ENCODE measurements at places on chromosomes 16 and 17.

DNA sequence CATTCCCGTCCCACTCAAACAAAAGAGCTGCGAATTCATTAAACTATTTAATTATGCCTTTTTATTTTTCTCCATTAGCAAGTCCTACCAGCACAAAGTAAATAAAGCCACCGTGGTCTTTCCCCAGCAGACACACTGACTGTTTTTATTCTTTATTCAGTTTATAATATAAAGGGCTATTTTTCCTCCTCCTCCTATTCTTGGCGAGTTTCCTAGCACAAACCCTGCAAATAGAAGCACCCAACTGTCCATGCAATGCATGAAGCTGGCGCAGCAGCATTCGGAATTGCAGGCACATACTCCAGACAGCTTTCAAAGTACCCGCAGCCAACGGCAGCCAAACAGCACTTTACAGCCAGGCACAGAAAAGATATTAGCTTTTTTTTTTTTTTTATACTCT lies 583.4 kb upstream of the PSMD7 start:
- DNase-seq: peak; percentile 50

- DNase-seq: no peak
These were observed 11.0 kb upstream of the CAMKK1 start for GRCh38 chr17:3903881-3904290.

DNA sequence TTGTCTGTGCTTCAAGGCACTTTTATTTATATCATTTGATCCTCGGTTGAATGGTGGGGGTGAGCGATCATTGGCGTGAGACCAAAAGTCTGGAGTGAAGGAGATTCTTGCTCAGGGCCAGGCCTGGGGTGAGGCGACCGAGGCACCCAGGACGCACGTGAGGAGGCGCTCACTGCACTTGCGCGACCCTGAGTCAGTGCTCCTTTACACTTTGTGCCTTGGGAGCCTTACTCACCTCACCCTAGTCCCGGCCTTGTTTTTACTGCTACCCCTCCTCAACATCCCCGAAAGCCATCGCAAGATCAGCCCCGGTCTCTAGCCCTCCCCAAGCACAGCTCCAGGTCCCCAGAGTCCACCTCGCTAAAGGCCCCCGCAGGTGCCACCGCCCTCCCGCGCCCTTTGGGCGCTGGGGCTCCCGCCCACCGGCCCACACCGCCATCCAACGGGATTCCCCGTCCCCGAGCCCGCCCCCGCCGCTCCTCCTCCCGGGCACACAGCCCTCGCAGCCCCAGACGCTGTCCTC lies 496 bp downstream of the EZH1 start:
- DNase-seq: peak; percentile 54

DNA sequence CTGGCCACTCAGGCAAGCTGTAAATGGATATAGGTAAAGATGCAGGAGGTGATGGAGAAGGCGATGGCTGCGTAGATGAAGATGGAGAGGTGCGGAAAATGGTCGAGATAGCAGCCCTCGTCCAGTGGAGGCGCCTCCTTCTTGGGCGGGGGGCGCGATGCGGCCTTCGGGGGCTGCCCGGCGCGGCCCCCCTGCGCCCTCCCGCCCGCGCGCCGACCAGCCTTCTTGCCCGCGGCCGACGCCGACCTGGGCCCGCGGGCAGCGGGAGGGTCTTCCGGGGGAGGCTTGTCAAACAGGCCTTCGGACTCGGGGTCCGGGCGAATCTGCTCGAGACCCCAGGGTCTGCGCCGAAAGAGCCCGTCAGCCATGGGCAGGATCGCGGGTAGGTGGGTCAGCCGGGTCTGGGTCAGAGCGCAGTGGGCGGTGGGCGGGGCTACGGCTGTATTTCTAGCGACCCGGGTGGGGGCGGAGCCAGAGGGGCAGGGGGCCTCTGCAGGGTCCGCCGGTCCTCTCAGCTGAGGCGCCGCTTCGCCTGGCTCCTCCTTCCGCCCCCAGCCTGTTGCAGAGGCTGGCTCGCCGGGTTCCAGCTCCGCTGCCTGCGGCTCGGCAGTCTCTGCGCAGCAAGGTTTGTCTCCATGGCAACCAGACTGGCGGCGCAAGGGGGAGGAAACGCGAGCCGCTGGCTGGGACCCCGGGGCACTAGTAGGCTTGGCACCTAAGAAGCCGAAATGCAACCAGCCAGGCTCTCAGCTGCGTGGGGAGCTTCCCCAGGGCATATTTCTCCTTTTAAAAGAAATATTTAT lies 14.4 kb downstream of the MIS12 start:
- DNase-seq: peak; percentile 77

DNA sequence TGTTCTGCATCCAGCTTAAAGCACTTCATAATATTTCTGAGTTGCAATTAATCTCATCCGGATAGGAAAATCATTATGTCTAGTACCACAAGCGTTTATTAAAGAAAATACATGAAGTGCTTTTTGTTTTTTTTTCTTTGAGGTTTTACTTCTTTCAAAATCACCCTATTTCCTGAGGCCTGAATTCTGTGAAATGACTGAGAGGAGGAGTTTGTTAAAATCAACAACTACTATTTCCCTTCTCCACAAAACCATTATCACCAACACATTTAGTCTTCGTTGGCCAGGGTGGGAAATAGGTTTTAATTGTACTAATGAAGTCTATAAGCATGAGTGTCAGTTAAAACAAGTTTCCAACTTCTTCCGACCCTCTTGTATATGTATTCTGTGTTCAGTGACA lies 50.7 kb upstream of the ADCY7 start:
- DNase-seq: no peak

GRCh38 chr17:62895320-62896301 lies 70.4 kb upstream of the TANC2 start:
- peak; percentile 53 for DNase-seq

GRCh38 chr16:57532266-57532625 lies 4.1 kb downstream of the CCDC102A start:
- no peak for DNase-seq

GRCh38 chr16:71263582-71263981 lies 25.6 kb downstream of the CMTR2 start:
- no peak for DNase-seq

DNA sequence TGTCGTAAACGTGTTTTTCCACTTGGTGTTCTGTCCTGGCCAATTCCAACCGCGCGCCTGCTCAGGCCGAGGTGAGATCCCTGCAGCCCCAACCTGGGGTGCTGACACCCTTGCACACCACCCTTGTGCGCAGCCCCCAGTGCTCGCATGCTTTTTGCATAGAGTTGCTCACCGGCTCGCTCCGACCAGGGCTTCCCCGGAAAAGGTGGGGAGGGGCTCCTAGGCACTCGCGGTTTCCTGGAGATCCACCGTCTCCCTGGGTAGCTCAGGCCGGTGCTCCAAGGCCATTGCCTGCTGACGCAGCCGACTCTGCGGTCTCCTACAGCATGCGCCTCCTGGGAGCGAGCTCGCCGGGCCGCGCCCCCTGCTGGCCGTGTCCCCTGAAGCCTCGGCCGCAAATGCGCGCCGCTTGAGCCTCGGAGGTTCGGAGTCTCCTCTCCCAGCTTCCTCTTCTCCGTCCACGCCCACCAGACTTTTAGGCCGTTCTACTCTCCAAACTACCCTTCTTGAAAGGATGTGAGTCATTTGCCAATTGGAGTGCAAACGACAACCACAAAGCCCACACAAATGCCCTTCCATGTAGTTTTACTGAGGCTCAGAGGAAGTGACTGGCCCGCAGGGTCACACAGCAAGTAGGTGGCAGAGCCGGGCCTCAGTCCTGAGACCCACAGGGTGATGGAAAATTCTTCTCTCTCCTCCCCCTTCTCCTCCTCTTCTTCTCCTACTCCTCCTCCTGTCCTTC lies 7.2 kb upstream of the PDP2 start:
- DNase-seq: peak; percentile 73

GRCh38 chr16:84314814-84315213 lies 20.1 kb downstream of the WFDC1 start:
- DNase-seq: no peak

DNA sequence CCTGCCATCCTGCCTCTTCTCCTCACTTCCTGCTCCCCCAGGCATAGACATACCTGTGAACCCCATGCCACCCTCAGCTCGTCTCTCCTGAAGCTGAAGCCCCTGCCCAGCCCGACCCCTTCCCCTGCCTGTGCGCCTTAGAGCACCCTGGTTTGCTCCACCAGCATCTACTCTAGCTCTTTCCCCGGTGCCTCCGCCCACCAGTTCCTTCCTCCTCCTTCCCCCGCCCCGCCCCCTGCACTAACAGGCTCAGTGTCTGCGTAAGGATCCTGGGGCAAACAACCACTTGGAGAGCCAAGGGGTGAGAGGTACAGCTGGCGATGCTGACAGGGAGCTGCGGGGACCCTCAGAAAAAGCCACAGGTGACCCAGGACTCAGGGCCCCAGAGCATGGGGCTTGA lies 1.9 kb downstream of the GPR142 start:
- no peak for DNase-seq

DNA sequence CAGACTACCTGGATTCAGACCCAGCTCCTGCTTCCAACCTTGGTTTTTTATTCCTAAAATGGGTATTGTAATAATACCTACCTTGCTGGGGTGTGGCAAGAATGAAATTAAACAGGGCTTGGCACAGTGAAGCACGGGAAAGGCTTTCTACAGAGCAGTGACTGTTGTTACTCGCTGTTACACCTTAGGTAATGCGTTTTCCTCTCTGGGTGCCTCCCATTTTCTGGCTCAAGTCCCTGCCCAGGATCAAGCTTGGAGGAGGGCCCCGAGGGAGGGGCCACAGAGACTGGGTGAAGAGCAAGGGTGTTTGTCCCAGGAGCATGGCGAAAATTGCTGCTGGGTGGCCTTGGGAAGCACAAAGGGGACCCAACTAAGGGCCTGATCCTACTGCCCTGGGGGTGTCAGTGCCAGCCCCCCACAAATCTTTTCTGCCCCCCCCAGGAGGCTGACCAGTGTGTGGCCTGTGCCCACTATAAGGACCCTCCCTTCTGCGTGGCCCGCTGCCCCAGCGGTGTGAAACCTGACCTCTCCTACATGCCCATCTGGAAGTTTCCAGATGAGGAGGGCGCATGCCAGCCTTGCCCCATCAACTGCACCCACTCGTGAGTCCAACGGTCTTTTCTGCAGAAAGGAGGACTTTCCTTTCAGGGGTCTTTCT lies 13.3 kb downstream of the MIEN1 start:
- DNase-seq: no peak

GRCh38 chr17:43033948-43034881 lies 9.2 kb downstream of the RND2 start:
- DNase-seq: no peak

- no peak for DNase-seq
These were observed 68.3 kb upstream of the TANC2 start for GRCh38 chr17:62897706-62898105.

DNA sequence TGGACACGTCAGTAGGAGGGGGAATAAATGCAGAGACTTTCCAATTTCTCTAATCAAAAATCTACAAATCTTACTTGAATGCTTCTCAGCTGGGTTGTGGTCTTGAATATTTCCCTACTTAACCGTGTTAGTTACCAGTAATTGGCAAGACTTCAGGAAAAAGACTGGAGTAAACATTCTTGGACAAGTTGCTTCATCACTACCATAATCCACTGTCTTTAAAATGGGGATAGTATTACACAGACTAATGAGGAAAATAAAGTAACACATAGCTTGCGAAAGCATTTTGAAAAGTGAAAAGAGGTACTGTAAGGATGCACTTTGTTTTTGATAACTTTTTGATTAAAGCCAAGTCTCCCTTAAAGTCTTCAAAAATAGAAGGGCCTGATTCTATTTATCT lies 18.4 kb downstream of the MYH1 start:
- no peak for DNase-seq

DNA sequence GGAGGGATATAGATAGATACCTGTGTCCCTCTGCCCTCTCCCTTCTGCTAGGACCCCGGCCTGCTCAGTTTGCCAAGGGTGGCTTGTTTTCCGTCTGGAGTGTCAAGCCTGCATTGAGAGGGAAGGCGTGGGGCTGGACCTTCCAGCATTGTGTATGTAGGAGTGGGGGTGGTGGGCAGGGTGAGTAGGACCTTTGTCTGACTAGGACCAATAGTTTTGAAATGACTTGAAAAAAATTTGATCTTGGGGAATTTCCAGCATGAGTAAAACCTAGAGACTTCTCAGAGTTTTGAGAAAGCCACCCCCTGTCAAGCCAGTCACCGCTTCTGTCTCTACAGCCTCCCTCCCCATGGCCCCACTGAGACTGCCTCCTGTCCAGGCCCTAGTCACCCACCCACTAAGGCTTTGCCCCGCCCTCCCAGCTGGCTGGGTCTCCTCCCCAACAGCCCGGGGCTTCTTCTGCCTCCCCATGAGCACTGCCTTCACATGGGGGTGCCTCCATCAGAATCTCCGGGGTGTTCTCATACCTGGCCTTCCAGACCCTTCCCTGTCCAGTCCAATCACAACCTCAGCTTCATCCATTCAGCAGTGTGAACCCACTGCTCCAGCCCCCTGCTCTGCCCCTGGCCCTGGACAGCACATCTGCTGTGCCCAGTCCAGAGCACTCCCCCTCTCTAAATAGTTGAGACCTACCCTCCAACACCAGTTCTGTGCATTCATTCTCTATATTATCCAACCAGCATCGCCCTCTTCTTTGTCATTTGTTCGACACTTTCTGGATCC lies 207.0 kb downstream of the MSI2 start:
- DNase-seq: no peak

DNA sequence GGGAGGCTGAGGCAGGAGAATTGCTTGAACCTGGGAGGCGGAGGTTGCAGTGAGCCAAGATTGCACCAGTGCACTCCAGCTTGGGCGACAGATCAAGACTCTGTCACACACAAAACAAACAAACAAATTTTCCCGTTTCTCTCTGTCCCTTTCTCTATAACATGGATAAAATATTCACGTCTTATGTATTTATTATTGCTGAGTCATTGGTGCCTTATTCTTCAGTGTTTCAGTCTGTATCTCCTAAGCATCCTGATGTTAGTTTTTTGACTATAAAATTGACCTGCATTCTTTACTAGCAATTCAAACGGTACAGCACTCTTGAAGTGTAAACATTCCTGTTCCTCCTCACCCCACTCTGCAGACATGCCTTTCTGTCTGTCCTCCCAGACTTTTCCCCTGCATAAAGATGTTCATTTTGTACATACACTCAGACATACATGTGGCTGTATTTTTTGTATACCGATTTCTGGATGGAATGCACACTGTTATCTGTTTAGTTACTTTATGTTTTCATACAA lies 16.4 kb downstream of the DHODH start:
- no peak for DNase-seq

GRCh38 chr16:86034421-86034919 lies 135.5 kb downstream of the IRF8 start:
- no peak for DNase-seq

GRCh38 chr17:55540414-55541091 lies 29.3 kb upstream of the SMIM36 start:
- DNase-seq: no peak

DNA sequence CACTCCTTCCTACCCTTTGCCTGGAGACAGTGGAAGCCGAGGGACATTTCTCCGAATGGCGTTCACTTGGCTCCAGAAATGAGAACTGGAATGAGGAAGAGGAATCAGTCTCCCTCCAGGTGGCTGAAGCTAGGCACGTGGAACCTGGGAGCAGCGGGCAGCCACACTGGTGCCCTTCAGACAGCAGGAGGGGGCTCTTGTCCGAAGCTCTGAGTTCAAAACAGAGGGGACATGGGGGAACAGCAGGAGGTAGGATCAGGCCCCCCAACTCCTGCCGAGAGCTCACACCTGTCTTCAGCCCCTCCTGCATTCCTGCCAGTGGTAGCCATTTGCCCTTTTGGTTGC lies 41.5 kb downstream of the TMEM235 start:
- no peak for DNase-seq

- no peak for DNase-seq
These were observed 2.5 kb upstream of the AKAP10 start for GRCh38 chr17:19979917-19980770.
